ENCODE measurements at places on chromosomes 2 and 18. TPM values are rescaled to one million over a fixed set of nuclear protein-coding genes. Genes with fewer than 3 reads are reported as not detected.

CYP1B1 gene
- 2.7 TPM for total RNA-seq

CFAP53 gene
- 0.18 TPM for total RNA-seq

ELAC1 gene
- 5.6 TPM for total RNA-seq

SLC30A3 gene
- 0.18 TPM for total RNA-seq

GAREM2 gene
- 2.5 TPM for total RNA-seq

CD8B2 gene
- total RNA-seq: 0.09 TPM

HOXD3 gene
- 3.1 TPM for total RNA-seq

FSHR gene
- 0.31 TPM for total RNA-seq

SOWAHC gene
- 5.4 TPM for total RNA-seq

TMEM18 gene
- 50.6 TPM for total RNA-seq

EMILIN2 gene
- 23.0 TPM for total RNA-seq

DNA sequence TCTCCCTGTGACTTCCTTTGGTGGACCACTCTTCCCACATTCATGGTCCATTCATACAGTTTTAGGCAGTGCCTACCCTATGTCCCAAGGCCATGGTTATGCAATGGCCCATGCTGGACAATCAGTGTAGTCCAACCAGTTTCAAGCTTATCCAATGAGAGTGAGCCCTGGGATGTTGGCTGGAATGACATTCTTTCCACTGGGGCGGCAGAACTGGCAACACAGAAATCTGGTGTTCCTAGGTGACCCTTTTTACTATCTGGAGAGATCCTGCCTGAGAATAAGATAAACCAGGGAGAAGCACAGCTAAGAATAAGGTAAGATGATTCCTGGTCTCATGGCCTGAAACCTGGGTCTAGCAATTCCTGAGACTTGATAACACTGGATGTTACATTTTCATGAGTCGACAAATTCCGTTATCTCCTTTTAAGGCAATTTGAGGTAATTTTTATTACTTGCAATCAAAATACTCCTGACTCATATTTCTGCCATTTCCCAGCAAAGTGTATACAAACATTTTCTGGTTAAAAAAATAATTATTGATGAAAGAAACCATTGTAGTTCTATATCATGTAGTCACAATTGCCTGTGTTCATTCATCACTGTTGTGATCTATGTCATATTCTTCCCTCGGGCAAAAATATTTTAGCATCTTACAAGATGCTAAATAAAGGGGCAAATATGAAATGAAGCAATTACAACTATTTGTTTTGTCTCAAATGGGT is 271.5 kb upstream of the LYPD1 start:
- H3K27me3 ChIP-seq: no peaks in the 10 kb centered on the region
- H3K4me1 ChIP-seq: no peaks in the 10 kb centered on the region
- no peak overlapping the region for H3K27ac ChIP-seq
- no peaks in the 10 kb centered on the region for H3K36me3 ChIP-seq
- no peak for DNase-seq
- no peak overlapping the region for H3K4me3 ChIP-seq

DNA sequence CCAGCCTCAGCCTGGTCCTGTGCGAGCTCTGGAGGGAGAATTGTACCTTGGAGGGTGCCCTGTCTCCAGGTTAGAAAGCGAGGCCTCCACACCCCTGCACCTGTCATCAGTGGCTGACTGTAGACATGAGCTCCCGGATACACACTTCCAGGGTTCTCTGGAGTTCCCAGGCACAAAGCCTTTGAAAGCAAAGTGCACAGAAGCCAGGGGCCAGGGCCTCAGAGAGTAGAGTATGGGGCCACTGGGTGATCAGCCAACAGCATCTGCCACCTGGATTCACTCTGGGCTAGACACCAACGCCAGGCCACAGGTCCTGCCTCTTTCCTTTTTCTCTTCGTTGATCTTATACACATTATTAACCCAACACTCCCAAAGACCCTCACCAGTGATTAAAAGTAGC is 239.4 kb upstream of the HDAC4 start:
- no peak for DNase-seq
- no peak overlapping the region for H3K27ac ChIP-seq
- H3K27me3 ChIP-seq: peaks cover 3% of the 10 kb centered on the region
- H3K4me3 ChIP-seq: no peak overlapping the region
- no peaks in the 10 kb centered on the region for H3K36me3 ChIP-seq

- peaks cover 7% of the 10 kb centered on the region for H3K4me1 ChIP-seq
- peaks cover 2% of the 10 kb centered on the region for H3K27me3 ChIP-seq
- H3K36me3 ChIP-seq: no peaks in the 10 kb centered on the region
- H3K27ac ChIP-seq: no peak overlapping the region
- no peak for DNase-seq
These were observed 87.9 kb downstream of the SEPTIN10 start for GRCh38 chr2:109525836-109526235.

- no peak overlapping the region for H3K27ac ChIP-seq
- H3K4me1 ChIP-seq: peaks cover 14% of the 10 kb centered on the region
- H3K36me3 ChIP-seq: no peaks in the 10 kb centered on the region
- DNase-seq: no peak
- H3K27me3 ChIP-seq: no peaks in the 10 kb centered on the region
- H3K4me3 ChIP-seq: no peak overlapping the region
These were observed 22.4 kb upstream of the STAT4 start for GRCh38 chr2:191173206-191173605.

DNA sequence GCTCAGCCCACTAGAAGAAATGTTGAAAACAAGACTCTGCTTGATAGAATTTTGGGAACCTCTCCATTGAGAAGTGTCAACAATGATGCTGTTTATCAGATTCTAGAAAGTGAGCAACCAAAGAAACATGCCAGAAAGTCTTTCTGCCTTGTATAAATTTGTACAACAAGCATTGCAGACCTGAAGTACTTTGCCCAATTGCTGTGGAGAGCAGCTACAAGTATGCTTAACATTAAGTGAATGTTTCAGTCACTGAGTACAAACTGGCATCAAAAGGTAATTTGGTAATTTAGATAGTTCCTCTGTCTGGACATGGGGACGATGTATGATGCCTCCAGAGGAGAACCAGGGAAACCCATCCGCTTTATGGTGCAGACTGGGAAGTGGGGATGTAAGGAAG is 33.4 kb upstream of the SKA1 start:
- H3K4me3 ChIP-seq: no peak overlapping the region
- peaks cover 3% of the 10 kb centered on the region for H3K27me3 ChIP-seq
- no peak overlapping the region for H3K27ac ChIP-seq
- no peaks in the 10 kb centered on the region for H3K36me3 ChIP-seq
- no peak for DNase-seq

Measured in muscle of leg (tissue), 16 donors.